ENCODE measurements at places on chromosomes 7 and 10.

- no peak for DNase-seq
Measured at GRCh38 chr10:13087601-13087985, 12.4 kb upstream of the OPTN start.

GRCh38 chr10:26022831-26023230 is 88.8 kb downstream of the MYO3A start:
- DNase-seq: no peak

DNA sequence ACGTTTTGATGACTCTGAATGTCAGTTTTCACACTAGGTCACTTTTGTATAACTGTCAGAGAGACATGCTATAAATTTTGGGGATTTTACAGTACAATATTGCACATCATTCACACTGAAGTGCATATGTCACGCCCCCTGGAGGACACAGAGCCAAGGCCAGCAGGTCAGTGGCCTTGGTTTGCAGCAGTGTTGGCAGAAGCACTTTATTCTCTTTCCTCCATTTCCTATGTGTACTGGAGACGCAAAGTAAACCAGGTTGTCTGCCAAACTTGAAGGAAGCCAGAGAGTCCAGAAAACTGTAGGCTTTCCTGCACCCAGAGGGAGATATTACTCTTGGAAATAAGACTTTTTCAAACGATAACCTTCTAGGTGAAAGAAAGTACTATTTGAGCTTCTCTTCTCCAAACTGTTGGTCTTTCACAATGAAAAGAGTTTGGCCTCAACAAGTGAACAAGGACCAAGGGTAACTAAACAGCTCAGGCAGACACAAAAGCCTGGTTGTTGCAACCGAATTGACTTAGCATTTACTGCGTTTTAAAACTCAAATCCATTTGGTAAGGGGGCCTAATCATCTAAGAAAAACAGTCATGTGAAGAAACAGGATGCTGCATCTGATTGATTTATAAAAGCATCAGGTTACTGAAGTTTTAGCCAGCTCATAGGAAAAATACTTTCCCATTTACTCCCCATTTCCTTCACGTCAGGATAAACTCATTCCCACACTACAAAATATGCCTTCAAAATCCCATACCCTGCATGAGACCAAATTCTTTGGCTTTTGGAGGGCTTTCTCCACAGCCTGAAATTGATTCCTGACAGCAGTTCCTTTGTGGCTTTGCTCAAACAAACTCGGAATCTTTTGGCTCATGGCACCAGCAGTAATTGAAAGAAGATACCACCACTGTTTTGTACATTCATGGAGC is 83.0 kb upstream of the SEC61G start:
- DNase-seq: no peak

GRCh38 chr10:37754538-37755323 is 102.7 kb downstream of the ZNF248 start:
- DNase-seq: no peak

- DNase-seq: peak; percentile 79
Measured at GRCh38 chr7:332646-333392, 42.8 kb downstream of the FOXL3 start.

DNA sequence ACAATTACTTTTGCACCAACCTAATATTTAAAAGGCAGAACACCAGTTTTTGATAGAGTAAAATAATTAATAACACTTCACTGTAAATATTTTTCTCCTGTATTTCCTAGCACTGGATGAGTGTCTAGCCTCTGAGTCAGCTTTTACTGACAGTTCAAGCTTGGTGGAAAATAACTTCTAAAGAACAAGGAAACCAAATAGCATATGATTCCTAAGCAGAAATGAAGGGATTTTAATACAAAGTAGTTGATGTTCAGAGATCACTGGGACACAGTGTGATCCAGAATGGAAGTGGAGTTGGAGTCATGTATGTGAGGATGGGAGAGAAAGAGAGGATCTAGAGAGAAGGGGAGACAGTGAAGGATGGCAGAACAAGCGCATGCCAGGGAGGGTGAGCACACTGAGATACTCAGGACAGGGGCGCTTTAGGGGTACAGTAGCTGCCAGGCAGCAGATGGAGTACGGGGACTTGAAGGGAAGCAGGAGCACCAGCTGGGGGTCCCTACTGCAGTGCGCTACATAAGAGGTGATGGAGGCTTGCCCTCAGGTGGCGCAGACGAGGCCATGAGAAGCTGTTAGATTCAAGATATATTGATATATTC is 117.9 kb upstream of the KLF6 start:
- DNase-seq: no peak

DNA sequence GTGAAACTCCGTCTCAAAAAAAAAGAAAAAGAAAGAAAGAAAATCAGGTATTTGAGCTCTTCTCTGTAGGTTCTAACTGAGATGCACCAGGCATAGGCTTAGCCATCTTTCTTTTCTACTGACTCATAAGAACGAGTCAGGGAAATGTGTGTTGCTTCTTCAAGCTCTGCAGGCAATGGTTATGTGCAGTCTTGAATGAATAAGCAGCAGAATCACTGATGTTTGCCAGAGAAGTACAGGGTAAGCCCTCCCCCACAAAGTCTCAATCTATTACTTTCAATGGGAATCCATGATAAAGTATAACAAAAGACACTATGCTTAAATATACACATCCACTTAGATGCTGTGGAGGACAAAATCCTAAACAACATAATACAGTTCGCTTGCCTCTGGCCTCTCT is 239.2 kb downstream of the PARD3 start:
- no peak for DNase-seq

- DNase-seq: no peak
Measured at GRCh38 chr7:42869131-42870020, 42.5 kb downstream of the C7orf25 start.

Data from activated CD8-positive, alpha-beta memory T cell treated with anti-CD3 and anti-CD28 coated beads for 1 hour (primary cell).